ENCODE measurements at places on chromosomes 3 and 15.

DNA sequence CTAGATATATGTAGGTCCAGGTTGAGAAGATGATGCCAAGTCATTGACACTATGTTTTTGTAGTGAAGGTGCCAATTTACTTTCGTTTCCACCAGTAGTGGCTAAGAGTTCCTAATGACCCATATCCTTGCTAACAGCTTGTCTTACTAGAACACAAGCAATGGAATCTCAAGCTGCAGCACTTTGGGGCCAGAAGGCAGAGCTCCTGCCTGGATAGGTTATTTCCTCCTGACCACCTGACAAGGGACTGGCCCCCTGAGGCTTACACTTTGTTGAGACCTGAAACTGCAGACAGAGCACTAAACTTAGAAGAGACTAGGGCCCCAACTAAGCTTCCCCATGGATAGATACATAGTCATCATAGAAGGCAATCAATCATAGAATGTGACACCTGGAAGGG, 11.7 kb downstream of the ONECUT1 start:
- no peak for DNase-seq

DNA sequence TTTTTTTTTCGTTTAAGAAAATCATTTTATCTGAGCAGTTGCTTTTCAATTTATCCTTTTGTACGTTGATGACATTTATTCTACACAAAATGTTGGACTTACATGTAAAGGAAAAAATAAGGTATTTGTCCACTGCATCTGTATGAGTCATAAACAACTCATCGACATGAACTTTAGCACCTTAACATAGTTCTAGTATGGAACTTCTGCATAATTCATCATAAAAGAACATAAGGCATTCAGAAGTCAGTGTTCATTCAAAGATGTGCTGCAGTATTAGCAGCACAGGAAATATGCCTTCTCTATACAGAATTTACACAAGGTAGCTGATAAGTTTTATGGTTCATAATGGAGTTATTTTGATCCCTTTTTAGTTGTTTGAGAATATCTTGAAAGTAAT, 801.6 kb downstream of the CADM2 start:
- DNase-seq, result no peak

- no peak for DNase-seq
Observed at GRCh38 chr3:59115364-59116232, 65.8 kb upstream of the CFAP20DC start.

- no peak for DNase-seq
Observed at GRCh38 chr15:77612958-77613601, 19.6 kb downstream of the LINGO1 start.

DNA sequence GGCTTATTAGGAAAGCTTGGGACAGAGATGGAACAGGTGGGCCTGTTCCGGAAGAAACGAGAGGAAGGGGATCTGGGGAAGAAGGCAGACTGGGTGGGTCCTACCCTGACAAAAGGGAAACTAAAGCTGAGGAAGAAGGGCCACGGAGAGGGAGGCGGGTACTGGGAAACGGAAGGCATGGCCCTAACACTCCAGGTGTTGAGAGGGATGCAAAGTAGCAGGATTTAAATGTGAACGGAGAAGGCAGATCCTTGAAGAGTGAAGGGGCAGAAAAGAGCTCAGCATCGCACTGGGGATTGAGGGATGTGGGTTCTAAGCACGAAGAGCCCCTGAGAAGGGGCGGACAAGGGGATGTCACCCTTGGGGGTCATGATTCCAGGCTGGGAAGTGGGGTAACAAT, 735 bp downstream of the STIMATE start:
- no peak for DNase-seq

GRCh38 chr3:185280572-185281365, 26.9 kb upstream of the EHHADH start:
- DNase-seq, result no peak

DNA sequence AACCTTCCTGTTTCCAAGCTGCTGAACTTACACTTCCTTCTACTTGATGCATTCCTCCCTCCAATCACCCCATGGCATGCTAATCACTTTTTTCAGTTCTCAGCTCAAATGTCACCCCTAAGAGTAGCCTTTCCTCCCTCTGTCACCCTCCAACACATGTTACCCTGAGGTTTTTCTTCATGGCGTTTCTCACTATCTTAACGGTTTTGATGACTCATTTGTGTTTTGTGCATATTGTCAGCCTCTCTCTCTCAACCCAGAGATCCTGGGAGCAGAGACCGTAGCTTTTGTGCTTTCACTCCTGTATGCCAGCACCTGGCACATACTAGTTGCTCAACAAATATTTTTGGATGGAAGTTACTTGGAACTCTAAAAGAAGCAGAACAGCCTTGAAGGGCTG, 24.5 kb downstream of the LRRC3B start:
- no peak for DNase-seq

DNA sequence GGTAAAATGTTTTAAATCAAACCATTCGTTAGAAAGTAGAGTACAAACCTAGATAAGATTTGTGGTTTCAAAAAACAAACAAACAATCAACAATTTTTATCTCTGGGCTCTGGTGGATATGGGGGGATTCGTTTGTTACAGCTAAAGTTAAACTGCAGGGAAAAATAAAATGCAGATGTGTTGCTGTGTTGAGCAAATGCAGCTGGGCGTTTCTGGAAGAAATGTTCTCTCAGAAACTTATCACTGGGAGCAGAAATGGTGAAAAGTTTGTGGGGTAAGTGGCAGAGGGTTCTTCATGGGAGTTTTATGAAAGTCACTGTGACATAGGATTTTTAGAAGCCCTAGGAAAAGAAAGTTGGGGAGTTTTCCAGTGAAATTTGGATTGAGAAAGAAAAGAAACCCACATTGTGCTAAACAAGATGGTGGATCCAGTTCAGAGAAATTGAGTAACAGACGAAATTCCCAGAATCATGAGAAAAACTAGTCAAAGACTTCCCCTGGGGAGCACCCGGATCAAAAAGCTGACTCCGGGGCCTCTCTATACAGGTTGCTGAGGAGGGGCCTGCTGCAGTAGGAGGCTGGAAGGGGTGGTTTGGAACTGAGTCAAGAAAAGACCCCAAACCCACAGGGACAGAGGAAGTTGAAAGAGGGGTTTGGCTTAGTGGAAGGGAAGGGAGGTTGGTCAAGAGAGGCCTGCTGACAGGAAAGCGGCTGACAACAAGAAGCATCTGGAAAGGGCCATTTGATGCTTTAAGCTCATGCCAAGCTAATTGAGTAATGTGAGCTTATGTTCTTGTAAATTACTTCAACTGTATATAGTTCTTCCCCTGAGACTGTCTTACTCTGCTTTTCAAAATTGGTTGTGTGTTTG, 108.7 kb downstream of the RARB start:
- no peak for DNase-seq

DNA sequence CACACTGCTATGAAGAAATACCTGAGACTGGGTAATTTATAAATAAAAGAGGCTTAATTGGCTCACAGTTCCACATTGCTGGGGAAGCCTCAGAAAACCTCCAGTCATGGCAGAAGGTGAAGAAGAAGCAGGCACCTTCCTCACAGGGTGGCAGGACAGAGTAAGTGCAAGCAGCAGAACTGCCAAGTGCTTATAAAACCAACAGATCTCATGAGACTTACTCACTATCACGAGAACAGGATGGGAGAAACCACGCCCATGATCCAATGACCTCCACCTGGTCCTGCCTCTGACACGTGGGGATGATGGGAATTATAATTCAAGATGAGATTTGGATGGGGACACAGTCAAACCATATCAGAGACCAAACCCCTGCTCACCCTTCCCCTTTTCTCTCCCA, 75.0 kb downstream of the TRIM69 start:
- no peak for DNase-seq

DNA sequence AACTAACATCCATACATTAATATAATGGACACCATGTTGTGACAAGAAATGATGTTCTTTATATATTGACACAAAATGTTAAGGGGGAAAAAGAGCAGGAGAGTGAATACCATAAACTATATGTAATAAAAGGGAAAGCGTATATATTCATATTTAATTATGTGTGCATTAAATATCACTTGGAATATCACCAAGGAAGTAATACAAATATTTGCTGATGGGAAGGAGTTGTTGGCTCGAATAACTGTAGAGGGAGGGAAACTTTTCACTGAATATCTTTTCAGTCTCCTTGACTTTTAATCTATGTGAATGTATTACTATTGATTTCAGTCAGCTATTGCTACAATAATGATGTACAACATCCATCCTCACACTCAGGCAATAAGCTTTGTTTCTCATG, 167.0 kb upstream of the DPH6 start:
- no peak for DNase-seq

- DNase-seq, result no peak
Observed at GRCh38 chr3:115937054-115937453, 313.7 kb downstream of the GAP43 start.

GRCh38 chr3:137692803-137693431, 71.2 kb upstream of the SOX14 start:
- DNase-seq, result no peak

DNA sequence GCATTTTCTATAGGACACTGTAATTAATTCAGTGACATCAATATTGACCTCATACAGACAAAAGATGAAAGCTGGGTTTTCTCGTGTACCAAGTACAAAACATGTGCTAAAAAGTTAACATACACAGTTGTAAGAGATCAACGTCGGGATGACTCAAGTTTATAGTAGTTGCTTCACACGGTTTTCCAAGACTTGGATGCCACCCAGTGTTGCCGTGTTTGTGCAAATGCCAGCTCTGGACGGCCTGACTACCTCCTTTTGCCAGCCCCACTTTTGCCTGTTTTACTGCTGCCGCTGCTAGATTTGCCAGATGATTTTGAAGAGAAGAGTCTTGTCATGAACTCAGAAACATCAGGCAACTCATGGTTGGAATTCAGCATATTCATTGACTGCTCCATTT, 17.6 kb downstream of the EMC7 start:
- no peak for DNase-seq

- DNase-seq, result no peak
Observed at GRCh38 chr3:45365060-45365459, 23.3 kb upstream of the LARS2 start.

DNA sequence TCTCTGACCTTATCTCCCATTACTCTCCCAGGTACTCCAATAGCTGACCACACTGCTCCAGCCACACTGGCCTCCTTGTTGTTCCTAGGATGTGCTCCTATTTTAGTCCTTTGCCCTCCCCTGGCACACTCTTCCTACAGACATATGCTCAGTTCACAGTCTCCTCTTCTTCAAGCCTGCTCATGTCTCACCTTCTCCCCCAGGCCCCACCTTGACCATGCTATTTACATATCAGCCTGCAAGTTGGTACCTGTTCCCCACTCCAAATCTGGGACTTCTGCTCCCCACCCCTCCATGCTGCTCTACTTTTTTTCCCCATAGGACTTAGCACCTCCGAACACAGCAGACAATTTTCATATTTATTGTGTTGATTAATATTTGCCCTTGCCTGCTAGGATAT, 84.9 kb upstream of the BCL6 start:
- no peak for DNase-seq

- DNase-seq, result no peak
Observed at GRCh38 chr3:72255791-72256559, 471.0 kb upstream of the PROK2 start.

DNA sequence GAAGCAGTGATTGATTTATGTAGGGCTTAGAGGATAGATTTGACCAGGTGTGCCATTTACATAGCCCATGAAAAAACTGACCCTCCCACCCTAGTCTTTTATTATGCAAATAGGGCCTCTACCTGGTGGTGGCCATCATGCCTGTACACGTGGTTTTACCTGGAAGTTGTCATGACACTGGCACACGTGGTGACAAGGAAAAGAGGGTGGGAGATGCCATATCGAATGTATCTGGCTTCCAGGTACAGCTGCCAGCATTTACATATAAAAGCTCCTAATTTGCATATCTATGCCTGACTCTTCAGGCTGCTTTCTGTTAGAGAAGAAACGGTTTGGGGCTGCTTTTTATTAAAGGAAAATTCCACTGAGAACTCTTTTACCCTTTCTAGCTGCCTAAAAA, 35.0 kb upstream of the DNAJC13 start:
- no peak for DNase-seq

- no peak for DNase-seq
Observed at GRCh38 chr3:53211706-53212702, 43.8 kb downstream of the TKT start.

- DNase-seq, result no peak
Observed at GRCh38 chr3:37072892-37073291, 79.6 kb downstream of the MLH1 start.

DNA sequence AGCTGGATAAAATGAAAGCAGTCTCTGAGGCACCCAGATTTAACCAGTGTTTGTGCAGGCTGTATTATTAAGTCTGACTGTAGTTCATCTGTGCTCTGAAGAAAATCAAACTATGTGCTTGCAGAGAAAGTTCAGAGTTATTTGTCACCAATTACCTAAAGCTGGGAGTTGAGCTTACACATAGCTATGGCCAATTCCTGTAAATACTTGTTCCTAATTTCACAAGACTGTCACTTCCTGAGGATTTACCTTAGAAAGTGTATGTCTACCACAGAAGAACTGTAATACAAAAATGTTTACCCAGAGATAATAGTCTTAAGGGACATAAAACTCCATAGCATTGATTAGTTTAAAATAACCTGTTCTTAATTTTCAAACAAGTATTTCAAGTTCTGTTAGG, 628.4 kb upstream of the TGFBR2 start:
- DNase-seq, result no peak

GRCh38 chr3:177262396-177262795, 65.1 kb upstream of the TBL1XR1 start:
- DNase-seq, result no peak

DNA sequence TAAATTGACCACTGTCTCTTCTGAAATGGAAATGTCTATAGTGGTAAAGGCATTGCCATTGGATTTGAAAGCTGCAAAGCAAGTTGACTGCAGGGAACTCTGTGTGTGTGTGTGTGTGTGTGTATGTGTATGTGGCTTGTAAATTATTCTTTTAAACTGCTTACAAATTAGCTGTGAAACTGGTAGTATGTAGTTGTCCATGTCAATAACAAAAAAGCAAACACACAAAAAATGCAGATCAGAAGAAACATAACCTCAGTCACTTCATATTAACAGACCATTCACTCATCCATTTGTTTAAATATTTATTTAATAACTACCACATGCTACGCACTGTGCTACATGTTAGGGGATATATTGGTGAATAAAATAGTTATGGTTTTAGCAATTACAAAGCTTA, 837.7 kb downstream of the FHIT start:
- no peak for DNase-seq

DNA sequence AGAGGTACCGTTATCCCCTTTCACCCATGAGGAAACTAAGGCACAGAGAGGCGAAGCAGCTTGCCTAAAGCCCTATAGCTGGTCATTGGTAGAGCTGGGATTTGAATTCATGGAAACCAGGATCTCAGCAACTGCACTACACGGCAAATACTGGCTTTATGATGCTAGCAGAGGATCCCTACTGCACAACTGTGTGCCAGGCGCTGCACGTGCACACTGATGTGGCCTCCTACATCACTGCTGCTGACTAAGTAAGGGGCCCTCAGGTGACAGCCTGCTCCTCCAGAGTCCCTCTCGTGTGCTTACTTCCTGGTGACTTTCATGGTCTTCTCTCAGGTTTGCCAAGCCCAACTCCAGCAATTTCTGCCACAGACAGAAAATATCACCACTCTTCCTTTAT, 3.4 kb upstream of the POLG start:
- DNase-seq, result no peak

Data from activated CD4-positive, CD25-positive, alpha-beta regulatory T cell (primary cell).